ENCODE measurements at places on chromosomes 16 and 17. TPM values are rescaled to one million over a fixed set of nuclear protein-coding genes. Genes with fewer than 3 reads are reported as not detected.

GRCh38 chr17:1871756-1872155, 42.0 kb downstream of the RPA1 start:
- no peak for DNase-seq

SOX9 gene
- total RNA-seq, result not detected

NHERF1 gene
- total RNA-seq, result 26.9 TPM

- DNase-seq, result no peak
Observed at GRCh38 chr16:65867276-65867960, 499.1 kb upstream of the CDH5 start.

INCA1 gene
- 0.71 TPM for total RNA-seq

- DNase-seq, result no peak
Observed at GRCh38 chr16:73037331-73037745, 10.6 kb downstream of the ZFHX3 start.

ZG16B gene
- total RNA-seq, result not detected

KRT27 gene
- total RNA-seq, result not detected

NECAB2 gene
- 0.31 TPM for total RNA-seq

- no peak for DNase-seq
Observed at GRCh38 chr17:80262775-80263244, 2.2 kb downstream of the RNF213 start.

GRCh38 chr17:38419508-38419981, 8.7 kb upstream of the ARHGAP23 start:
- DNase-seq, result no peak

KRT24 gene
- total RNA-seq, result not detected

SLFN14 gene
- not detected for total RNA-seq

GRCh38 chr16:81713796-81714195, 65.3 kb upstream of the PLCG2 start:
- no peak for DNase-seq

DNA sequence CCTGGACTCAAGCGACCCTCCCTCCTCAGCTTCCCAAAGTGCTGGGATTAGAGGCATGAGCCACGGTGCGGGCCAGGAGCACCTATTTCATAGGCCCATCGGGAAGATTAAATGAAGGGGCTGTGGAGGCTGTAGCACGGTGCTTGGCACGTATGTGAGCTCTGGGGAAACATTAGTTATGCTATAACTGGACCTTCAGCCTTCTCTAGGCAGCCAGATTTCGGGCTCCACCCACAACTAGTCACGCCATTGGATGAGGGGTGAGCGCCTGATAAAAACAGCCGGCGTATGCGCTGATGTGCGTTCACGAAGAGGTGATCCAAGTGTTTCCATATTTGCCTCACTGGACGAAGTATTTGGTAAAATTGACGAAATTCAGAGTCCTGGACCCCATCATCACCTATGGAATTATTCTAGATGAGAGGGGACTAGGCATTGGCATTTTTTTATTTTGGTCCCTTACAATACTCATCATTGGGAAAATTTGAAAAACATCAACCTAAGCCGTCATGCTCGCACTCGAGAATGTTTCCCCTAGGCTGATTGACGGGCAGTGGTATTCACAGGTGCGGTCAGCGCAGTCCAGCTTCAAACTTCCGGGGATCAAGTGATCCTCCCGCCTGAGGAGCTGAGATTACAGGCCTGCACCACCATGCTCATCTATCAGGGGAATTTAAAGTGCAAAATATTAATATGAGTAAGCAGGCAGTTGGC, 1.8 kb upstream of the ANKRD11 start:
- DNase-seq, result no peak

- no peak for DNase-seq
Observed at GRCh38 chr16:78543023-78543422, 443.6 kb downstream of the WWOX start.

- DNase-seq, result no peak
Observed at GRCh38 chr17:31743797-31744196, 115.2 kb downstream of the COPRS start.

GRCh38 chr16:27824006-27824405, 239.5 kb downstream of the GSG1L start:
- DNase-seq, result no peak

GRCh38 chr16:8120001-8120400, 470.3 kb downstream of the TMEM114 start:
- DNase-seq, result no peak

MT3 gene
- not detected for total RNA-seq

GDPD1 gene
- total RNA-seq, result 4.9 TPM

TOX3 gene
- not detected for total RNA-seq

EXOC3L1 gene
- total RNA-seq, result 10.8 TPM

- DNase-seq, result peak; percentile 59
Observed at GRCh38 chr17:50149417-50150353, 792 bp downstream of the PPP1R9B start.

Data from endothelial cell of umbilical vein (primary cell).